ENCODE measurements at places on chromosomes 4 and X. TPM values are rescaled to one million over a fixed set of nuclear protein-coding genes. Genes with fewer than 3 reads are reported as not detected.
A peak's percentile ranks its signal among the peaks of the same experiment; 100 is the strongest.

DNA sequence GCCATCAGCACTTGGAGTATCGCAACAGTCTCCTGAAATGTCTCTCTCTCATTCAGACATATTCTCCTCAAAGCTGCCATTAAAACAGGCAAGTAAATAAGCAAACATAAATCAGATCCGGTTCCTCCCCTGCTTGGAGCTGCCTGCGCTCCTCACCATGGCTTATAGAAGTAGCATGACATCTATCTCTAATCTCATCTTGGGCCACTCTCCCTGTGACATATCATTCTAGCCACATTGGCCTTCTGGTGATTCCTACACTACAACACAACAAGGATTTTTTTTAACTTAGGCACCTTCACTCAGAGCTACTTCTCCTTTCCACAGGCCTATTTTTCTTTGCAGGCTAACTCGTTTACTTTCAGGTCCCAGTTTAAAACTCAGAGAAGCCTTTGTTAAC is 387.9 kb downstream of the ARHGAP24 start:
- no peak for DNase-seq

The NKX3-2 gene
- not detected for total RNA-seq

The UGT2A3 gene
- total RNA-seq, result not detected

GRCh38 chrX:10482261-10482660 is 138.1 kb downstream of the MID1 start:
- no peak for DNase-seq

DNA sequence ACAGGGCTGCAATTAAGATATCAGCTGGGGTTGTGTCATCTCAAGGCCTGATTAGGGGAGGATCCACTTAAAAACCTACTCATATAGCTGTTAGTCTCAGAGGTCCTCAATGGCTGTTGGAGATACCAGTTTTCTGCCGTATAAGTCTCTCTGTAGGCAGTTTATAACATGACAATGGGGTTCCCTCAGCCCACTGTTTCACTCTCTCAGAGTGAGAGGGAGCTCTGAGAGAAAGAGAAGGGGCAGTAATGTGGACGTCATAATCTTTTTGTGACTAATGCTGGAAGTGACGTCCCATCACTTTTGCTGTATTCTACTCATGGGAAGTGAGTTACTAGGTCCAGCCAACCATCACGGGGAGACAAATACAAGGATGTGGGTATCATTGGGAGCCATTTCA is 70.3 kb downstream of the STIM2 start:
- no peak for DNase-seq

DNA sequence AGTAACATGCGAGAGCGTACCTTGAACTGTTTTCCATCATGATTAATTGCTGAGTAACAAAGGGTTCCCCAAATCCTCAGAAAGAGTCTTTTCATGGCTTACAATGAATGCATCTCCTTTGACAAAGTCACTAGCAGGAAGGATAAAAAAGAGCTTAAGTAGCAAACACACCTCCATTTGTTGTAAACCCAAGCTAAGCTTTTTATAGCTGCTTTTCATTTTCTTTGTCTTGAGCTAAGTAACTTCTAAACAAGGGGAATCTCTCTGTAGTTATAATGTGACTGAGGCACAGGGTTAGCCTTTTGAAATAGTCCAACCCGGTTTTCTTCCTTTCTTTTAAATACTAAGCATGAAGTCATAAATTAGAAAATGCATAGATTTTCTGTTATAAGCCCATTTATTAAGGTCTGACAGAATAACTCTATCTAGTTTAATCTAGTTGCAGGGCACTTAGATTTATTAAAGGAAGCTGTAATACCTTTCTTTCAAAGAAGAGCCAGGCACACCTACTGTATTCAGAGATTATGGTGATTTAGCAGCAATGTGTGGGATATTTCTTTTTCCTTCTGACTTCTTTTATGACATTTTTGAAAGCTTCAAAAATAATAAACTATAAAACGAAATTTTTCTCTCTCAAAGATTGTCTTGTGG is 226.9 kb upstream of the SMIM31 start:
- DNase-seq, result no peak

DNA sequence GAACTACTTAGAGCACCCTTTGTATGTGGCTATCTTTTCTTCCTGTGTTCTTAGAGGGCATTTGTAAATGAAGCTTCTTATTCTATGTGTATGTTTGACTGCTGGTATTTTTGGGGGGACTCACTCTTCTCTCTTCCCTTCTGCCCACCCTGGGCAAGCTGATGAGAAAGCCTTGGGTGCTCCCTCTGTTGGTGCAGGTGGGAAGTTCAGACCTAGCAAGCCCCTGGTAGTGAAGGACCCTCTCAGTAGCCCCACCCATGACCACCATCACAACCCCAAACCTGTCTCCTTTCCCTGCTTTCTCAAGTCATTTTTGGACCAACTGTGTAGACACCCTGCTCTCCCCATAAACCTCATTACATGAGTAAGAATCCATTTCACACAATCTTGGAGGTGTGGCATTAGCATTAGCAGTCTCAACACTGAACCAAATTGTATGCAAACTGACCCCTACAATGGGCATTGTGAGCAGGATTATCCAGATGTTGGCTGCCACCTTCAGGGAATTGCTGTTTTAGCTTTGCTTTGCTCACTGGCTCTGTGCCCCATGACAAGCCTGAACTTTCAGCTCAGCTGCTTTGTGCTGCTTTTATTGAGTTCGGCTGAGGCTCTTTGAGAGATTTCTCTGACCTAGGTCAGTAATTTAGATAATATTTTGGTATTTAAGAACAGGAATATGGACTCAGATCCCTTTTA is 27.9 kb downstream of the TRIM61 start:
- DNase-seq, result no peak

GRCh38 chr4:39312816-39313215 is 53.3 kb downstream of the RFC1 start:
- DNase-seq, result no peak

DNA sequence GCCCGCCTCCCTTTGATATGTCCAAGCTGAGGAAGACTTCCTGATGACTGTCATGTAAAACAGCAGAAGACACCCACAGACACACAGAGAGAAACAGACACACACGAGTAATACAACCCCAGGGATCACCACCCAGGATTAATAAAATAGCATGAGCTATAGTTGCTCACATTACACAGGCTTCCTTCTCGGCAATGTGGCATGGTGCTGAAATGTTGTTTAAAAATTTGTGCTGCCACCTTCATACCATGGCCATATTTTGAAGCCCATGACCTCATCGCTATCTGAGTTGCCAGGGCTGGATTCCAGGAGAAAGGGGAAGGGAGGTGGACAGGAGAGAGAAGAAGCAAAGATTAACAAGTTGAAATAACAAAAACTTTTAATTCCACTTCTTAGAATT is 111.7 kb downstream of the SYNPO2 start:
- DNase-seq, result no peak

- DNase-seq, result no peak
Observed at GRCh38 chr4:87738483-87738882, 60.9 kb upstream of the IBSP start.

DNA sequence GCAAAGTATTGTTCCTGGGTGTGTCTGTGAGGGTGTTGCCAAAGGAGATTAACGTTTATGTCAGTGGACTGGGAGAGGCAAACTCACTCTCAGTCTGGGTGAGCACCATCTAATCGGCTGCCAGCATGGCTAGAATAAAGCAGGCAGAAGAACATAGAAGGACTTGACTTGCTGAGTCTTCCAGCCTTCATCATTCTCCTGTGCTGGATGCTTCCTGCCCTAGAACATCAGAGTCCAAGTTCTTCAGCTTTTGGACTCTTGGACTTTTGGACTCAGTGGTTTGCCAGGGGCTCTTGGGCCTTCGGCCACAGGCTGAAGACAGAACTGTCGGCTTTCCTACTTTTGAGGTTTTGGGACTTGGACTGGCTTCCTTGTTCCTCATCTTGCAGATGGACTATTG is 15.3 kb upstream of the ENPP6 start:
- DNase-seq, result no peak

The F8A3 gene
- total RNA-seq, result 34.4 TPM

- no peak for DNase-seq
Observed at GRCh38 chrX:31245714-31246113, 173.9 kb upstream of the FTHL17 start.

DNA sequence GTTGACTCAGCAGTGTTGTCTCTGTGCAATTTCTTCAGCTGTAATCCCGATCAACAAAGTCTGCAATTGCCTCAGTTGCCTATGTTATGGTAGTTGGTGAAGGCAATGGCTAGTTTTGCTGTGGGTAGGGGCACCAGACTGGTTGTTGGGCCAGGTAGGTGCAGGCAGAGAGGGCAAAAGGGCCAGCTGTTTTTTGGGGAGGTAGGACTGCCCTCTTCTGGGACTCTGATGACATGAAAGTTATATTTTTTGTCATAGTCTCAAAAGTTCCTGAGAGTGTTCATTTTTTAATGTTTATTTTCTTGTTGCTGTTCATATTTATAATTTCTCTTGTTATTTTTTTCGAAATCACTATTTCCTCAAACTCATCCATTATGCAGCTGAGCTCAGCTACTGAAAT is 25.1 kb downstream of the DCAF12L2 start:
- DNase-seq, result no peak

DNA sequence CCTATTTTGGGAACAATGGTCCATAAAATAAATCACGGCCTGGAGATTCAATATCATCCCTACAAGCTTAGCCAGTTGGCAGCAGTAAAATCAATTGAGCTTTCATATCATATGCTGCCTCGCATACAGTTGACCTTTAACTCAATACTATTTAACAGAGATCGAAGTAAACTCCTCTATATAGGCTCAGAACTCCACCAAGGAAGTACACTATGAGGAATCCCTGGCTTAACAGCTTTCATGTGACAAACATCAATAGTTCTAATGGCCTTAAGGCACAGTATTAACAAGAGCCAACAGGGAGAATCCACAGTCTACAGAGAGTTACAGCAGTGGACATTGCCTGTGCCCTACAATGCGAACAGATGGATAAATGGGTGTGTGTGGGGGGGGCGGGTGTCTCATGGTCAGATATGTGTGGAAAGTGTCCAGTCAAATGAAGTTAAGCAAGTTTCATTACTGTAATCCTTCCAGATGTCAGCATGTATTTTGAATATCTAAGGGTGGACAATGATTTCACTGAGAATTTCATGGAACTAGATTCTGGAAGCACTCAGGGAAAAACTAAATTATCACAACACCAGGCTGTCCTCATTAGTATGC is 98.2 kb upstream of the FAM9B start:
- no peak for DNase-seq

DNA sequence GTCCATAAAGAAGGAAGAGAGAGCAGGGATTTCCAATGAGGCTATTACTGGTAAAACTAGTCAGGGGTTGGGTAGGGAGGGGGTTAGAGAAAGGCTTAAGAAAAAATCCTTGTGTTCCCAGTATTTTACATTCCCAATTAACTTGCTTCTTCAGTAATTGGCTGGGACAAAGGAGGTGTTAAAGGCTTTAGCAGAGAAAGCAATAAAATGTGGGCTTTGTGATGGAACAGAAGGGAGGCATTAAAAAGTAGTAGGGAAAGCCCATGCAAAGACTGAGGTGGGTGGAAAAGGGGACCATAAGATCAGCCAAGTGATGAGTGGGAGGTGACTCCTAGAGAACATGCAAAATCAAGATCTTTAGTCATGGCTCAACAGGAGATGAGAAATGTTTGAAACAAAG is 1467.2 kb downstream of the RPA4 start:
- no peak for DNase-seq

DNA sequence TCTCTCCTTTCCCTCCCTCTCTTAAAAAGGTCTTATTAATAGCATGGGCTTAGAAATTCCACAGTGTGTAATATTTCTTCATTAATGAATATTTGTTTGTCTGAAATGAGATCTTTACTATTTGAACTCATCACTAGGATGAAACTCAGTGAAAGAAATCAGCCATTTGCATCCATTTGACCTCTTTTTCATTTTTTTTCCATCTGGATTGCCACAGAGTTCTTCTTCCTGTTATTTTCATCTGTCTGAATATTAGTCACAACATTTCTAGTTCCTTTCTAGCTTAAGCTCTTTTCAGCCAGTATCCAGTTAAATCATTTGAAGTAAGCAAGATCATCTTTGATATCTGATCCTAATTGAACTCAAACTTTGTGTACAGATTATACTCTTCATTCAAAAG is 69.2 kb upstream of the PLS3 start:
- no peak for DNase-seq

- peak; percentile 10 for DNase-seq
Observed at GRCh38 chr4:7358100-7358735, 76.5 kb downstream of the PSAPL1 start.

DNA sequence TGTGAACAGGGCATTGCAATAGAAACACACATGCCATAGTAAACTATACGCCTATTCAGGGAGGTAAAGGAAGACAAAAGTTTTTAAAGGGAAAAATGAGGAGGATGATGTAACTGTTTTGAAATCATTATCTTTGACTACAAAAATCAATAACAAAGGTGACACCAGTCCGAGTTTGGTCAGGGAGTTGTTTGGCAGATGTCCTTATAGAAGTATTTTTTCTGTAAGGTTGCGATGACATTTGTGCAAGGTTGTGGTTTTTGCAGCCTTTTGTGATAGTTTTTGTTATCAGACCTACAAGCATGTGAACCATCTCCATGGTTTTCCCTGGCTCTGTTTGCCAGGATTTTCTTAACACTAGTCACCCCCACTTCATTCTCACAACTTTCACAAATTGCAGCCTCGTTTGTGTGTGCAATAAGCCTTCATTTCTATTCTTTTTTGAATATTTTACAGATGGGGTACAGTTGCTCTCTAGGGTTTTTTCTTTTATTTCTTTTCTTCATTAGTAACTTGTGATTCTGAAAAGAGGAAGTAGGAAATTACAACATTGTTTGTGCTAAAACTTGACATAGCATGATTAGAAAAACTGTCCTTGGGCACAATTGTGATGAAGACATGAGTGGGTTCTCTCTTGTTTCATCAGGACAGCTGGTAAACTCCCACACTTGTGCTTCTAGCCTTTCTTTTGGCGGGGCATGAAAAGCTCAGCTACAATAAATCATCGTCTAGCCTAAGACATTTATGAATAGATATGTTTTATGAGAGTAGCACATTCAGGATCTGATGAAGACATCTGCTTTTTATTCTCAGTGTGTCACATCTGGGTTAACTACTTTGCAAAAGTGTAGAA is 60.2 kb upstream of the PNPLA4 start:
- no peak for DNase-seq

DNA sequence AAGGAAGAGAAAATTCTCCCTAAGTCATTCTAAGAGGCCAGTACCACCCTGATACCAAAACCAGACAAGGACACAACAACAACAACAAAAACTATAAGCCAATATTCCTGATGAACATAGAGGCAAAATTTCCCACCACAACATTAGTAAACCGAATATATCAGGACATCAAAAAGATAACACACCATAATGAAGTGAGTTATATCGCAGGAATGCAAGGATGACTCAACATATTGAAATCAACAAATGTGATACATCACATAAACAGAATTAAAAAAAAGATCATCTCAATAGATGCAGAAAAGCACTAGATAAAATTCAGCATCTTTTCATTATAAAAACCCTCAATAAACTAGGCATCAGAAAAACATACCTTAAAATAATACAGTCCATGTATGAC is 1844.4 kb upstream of the PCDH10 start:
- no peak for DNase-seq

DNA sequence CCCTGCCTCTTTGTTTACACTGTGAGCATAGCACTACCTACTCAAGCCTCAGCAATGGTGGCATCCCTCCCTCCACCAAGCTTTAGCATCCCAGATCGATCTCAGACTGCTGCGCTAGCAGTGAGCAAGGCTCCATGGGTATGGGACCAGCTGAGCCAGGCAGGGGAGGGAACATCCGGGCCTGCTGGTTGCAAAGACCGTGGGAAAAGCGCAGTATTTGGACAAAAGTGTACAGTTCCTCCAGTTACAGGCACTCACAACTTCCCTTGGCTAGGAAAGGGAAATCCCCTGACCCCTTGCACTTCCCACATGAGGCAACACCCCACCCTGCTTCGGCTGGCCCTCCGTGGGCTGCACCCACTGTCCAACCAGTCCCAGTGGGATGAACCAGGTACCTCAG is 26.5 kb downstream of the EGF start:
- no peak for DNase-seq

Measured in thoracic aorta (tissue), 2 donors.